ENCODE measurements at places on chromosomes 7 and 10.

GRCh38 chr7:76428868-76429805 is 4.4 kb downstream of the ZP3 start:
- DNase-seq, result no peak

- no peak for DNase-seq
Observed at GRCh38 chr7:4833691-4834600, 27.9 kb downstream of the PAPOLB start.

GRCh38 chr7:92589056-92589455 is 1.1 kb downstream of the FAM133B start:
- no peak for DNase-seq

- DNase-seq, result no peak
Observed at GRCh38 chr10:127123626-127124025, 72.8 kb downstream of the INSYN2A start.

DNA sequence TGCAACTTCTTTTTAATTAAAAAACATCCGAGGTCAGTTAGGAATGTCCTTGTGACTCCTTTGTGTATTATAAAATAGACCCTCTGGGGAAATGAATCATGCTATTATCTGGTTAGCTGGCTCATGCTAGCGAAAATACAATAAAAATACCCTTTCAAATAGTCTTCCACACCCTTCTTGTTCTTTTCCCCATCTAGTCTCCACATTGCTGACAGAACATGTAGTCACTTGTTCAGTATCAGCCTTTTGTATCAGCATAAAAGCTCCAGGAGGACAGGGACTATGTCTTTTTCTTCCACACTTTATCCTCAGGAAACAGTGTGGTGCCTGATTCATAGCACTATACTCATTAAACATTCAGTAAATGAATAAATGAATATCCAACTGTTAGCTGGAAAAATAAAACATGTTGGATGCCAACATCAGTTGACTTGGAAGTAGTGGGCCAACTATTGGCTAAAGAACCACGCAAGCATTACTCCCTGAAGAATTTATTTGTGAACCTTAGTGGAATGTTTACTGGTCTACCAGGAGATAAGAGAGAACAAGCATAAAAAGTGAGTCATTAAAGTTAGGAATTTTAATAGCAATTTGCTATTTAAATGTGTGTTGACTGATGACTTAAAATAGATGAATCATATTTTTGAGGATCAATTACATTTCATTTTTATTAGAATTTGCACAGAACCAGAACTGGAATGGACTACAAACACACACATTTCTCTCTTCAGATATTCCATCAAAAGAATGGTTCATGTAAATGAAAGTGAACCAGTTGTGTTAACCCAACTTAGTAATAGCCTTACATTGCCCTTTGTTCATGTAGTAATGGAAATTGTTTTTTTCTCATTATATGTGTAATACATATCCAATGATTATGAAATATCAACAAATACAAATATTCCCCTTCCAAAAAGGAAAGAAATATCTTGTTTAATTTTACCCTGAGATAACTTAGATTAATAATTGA is 129.6 kb downstream of the DKK1 start:
- DNase-seq, result no peak

DNA sequence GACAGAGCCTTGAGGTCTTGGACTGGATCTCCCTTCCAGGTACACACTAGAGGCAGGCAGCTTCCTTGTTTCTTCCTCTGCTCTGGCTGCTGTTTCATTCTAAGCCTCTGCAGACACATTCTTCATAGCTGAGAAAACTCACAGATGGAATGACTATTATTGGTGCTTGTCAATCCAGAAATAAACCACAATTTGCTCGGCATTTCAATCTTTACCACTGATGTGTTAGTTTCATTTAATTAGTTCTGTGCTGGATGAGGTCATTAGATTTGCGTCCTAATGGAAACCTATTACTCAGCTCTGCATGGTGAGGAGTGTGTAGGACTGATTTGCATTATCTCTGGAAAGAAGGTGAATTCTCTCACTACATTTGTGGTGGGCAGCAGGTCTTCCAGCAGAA is 392.5 kb downstream of the NRG3 start:
- DNase-seq, result no peak

DNA sequence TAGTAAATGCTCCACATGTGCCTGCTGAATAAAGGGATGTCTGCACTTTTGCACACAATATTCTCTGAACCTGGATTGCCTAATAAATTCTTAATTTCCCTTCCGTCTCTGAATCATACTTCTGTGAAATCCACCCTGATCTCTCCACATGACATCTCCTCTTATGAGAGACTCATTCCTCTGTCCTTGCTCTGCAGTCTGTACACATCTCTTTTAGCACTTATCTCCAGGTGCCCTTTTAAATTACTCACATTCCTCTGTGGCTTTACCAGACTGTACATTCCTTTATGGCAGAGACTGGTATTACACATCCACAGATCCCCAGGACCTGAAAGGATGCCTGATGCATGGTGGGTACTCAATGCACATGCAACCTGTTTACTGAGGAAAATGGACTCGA is 527.6 kb downstream of the PHTF2 start:
- no peak for DNase-seq

DNA sequence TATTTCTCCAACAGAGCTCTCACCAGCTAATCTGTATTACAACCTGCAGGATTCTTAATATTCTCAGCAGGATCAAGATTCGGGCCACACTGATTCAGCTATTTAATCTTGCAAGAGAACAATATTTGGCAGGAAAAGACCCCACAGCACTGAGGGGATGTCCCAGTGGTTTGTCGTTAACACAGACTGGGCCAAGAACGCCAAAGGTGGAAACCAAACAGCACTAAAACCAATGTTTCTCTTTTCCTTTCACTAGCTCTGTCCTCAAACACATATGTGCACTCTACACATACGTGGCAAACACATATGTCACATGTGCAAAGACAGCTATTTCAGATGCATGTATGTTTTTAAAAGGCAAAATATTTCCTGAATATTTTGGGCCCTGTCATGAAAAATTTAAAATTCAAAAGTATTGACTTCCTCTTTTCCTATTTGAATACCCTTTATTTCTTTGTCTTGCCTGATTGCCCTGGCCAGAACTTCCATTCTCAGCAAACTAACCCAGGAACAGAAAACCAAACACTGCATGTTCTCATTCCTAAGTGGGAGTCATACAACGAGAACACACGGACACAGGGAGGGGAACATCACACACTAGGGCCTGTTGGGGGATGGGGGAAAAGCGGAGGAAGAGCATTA is 51.7 kb upstream of the NEBL start:
- DNase-seq, result no peak

DNA sequence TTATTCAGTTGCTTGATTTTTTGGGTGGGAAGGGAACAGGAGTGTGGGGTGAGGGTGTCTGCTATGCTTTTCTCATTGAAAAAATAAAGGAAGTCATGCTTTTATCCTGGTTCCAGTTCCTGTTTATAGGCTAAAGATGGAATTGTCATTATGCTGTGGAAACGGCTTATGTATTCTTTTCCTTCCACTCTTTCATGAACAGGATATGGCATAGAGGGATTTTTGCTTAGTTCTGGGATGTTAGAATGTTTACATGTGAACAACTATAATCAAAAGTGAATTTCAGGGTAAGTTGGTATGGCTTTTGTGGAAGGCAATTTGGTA is 35.9 kb upstream of the PTPN12 start:
- DNase-seq, result no peak

- no peak for DNase-seq
Observed at GRCh38 chr10:30488316-30488715, 54.3 kb downstream of the MAP3K8 start.

GRCh38 chr10:73205890-73206289 is 38.0 kb downstream of the FAM149B1 start:
- no peak for DNase-seq

GRCh38 chr7:29142021-29142727 is 4.2 kb downstream of the CPVL start:
- DNase-seq, result no peak

GRCh38 chr7:1754345-1754908 is 84.3 kb downstream of the ELFN1 start:
- DNase-seq, result no peak

DNA sequence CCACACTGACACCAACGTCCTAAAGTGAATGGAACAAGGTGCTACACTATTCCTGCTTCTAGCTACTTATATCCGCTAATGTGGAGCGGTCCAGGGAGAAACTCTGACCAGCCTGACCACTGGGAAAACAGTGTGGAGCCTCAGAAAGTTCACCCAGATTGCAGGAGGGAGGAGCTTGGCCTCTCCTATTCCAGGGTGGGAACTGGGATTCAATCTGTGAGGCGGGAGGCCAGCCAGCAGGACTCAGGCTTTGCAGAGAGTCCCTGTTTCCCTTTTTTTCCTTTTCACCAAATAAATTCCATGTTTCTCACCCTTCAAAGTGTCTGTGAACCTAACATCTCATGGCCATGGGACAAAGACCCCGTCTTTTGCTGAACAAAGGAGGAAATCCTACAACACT is 86.4 kb upstream of the SEMA3C start:
- no peak for DNase-seq

- DNase-seq, result no peak
Observed at GRCh38 chr7:76048668-76048988, 722 bp downstream of the MDH2 start.

- no peak for DNase-seq
Observed at GRCh38 chr10:13706604-13707003, 119.8 kb downstream of the PRPF18 start.

- DNase-seq, result no peak
Observed at GRCh38 chr10:27542812-27543211, 38.7 kb downstream of the RAB18 start.

GRCh38 chr7:37524797-37525196 is 76.1 kb upstream of the ELMO1 start:
- no peak for DNase-seq

DNA sequence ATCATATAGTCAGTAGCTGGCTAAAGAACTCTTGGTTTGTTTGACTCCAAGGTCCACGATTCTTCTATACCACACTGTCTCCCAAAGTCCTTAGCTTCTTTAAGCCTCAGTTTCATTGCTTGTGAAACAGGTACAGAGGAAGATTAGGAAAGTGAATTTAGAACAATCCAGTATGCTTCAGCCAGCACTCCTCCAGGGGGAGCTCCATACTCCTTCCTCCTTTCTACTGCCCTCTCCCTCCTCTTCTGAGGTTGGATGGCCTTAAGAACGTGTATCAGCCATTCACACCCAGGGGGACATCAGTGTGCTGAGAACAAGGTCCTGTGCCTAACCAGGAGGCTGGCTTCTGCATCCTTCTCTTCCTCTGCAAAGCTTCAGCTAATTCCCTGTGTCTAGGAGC is 54.8 kb upstream of the CALD1 start:
- no peak for DNase-seq

GRCh38 chr7:157495594-157495993 is 158.8 kb downstream of the DNAJB6 start:
- no peak for DNase-seq

- no peak for DNase-seq
Observed at GRCh38 chr7:149140831-149141230, 6.4 kb upstream of the ZNF398 start.

DNA sequence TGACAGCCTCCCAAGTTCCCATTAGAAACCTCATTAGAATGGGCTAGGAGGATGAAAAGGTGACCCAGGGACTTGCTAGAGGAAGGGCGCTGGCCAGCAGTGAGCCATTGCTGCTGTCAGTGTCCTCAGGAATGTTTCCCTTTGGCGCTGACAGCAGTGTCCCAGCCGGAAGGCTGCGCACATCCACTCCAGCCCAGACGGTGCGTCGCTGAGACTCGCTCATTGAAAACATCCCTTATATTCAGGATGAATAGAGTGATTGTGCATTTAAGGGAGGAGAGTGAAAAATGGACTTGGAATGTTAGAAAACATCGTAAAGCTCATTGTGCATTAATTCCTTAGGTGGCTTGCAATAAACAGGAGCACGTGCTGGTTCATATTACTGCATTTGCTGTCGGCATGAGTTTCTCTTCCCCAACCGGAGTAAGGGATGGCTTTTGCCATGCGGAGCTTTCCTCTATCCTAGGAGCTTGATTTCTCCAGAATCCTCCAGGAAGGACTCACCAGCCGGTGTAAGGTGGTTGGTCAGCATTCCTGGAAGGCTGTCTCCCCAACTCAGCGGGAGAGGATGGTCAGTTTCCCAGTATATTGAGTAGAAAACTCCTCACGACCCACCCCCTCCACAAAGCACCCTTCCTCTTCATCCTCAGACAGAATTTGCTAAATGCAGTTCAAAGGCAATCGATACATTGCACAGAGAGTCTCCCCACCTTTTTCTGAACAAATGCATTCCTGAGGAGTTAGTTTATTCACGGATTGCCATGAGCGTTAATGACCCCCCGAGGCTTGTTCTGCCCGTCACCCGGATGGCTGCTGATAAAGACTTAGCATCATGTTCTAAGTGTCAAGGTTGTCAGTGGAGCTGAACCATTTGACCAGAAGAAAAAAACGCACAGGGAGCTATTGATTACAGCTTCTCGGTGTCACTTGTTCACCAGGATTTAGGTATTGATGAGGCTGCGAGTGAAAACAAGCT is 201.8 kb downstream of the EBF3 start:
- no peak for DNase-seq

- no peak for DNase-seq
Observed at GRCh38 chr10:48982584-48982983, 42.9 kb upstream of the LRRC18 start.

DNA sequence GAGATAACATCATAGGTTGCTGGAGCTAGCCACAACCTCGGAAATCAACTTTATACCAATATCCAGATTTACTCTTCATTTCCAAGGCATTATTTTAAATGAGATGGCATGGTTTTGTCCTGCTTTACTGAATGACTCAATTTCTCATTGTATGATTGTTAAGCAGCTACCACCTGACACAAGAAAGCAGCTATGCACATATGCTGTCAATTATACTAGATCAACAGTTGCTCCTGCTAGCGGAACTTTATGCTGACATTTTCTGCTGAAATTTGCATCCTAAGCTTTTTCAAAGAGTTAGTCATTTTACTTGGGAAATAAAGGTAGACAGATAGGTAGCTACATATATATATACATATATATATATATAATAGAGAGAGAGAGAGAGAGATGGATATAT is 8.9 kb upstream of the CH25H start:
- DNase-seq, result no peak

GRCh38 chr7:149816267-149816751 is 21.9 kb upstream of the ZNF862 start:
- no peak for DNase-seq

DNA sequence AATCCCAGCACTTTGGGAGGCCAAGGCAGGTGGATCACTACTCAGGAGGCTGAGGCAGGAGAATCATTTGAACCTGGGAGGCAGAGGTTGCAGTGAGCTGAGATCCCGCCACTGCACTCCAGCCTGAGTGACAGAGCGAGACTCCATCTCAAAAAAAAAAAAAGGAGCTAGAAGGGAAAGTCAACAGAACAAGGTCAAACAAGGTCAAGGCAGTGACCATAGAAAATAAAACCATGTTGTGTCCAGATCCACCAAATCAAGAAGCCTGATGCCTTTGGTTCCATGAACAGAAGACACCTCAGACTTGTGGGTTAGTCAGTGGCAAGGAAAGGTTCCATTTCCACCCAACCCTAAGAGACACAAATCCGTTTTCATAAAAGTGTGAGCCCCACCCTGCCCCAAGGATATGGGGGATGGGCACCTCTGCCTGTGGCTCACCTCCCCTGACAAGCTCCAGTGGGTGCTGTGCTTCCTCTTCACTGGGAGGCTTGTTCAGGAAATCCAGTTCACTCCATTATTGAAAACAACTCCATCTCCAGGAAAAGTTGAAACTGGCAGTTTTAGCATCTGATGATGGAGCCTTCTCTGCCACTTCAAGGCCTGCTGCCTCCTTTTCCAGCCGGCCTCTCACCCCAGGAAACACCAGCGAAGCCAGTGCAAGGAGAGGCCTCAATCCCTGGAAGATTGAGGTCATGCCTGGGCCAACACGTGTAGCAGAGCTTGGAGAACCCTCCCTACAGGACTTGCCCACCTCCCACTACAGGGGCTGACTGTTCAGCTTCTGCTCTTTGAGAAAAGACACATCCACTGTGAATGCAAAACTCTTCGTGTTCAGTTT is 152.9 kb downstream of the NRF1 start:
- DNase-seq, result no peak

Measured in stimulated activated CD8-positive, alpha-beta memory T cell treated with anti-CD3 and anti-CD28 coated beads, Interleukin-4, amount 100 ng/mL, for 1 hour (primary cell).